ENCODE measurements at places on chromosomes 16 and 17. TPM values are rescaled to one million over a fixed set of nuclear protein-coding genes. Genes with fewer than 3 reads are reported as not detected.

The RTN4RL1 gene
- total RNA-seq = 7.3 TPM

The KRTAP3-2 gene
- not detected for total RNA-seq

The TMC5 gene
- total RNA-seq = 6.3 TPM

The TSPOAP1 gene
- not detected for total RNA-seq

The CCL7 gene
- total RNA-seq = not detected

The UQCRC2 gene
- 288 TPM for total RNA-seq

The KRTAP9-4 gene
- not detected for total RNA-seq

The SEPTIN12 gene
- total RNA-seq = not detected

The EVPLL gene
- not detected for total RNA-seq

The MMP25 gene
- total RNA-seq = 0.79 TPM

The ADAM11 gene
- total RNA-seq = 1.3 TPM

The MTHFSD gene
- total RNA-seq = 10.0 TPM

The CES3 gene
- 1.8 TPM for total RNA-seq

The CCL16 gene
- not detected for total RNA-seq

The PPM1E gene
- total RNA-seq = 0.05 TPM

The KRTAP1-1 gene
- total RNA-seq = not detected

The RPH3AL gene
- 39.4 TPM for total RNA-seq

The FBXW10 gene
- 1.8 TPM for total RNA-seq

The TK1 gene
- total RNA-seq = 220 TPM

The ASGR2 gene
- total RNA-seq = not detected

The MPV17L gene
- total RNA-seq = 5.8 TPM

The KRTAP4-4 gene
- total RNA-seq = not detected

The DNAAF1 gene
- total RNA-seq = 0.19 TPM

The NOD2 gene
- 0.02 TPM for total RNA-seq

The OR3A3 gene
- not detected for total RNA-seq

The IL17C gene
- not detected for total RNA-seq

The FAM171A2 gene
- 4.6 TPM for total RNA-seq

The FBRS gene
- 24.6 TPM for total RNA-seq

The SUPT6H gene
- 60.7 TPM for total RNA-seq

The TMEM92 gene
- total RNA-seq = 22.1 TPM

The ZNF750 gene
- not detected for total RNA-seq

The PLA2G10 gene
- not detected for total RNA-seq

The FOXC2 gene
- 2.7 TPM for total RNA-seq

The PNMT gene
- total RNA-seq = not detected

The NPEPPS gene
- total RNA-seq = 66.6 TPM

The CBLN1 gene
- not detected for total RNA-seq

The GCGR gene
- 0.35 TPM for total RNA-seq

The CEMP1 gene
- total RNA-seq = not detected

The ARRB2 gene
- 69.2 TPM for total RNA-seq

The RNF43 gene
- total RNA-seq = 0.38 TPM

The KRT40 gene
- total RNA-seq = not detected

The PGP gene
- 38.6 TPM for total RNA-seq

All from A549 treated with ZK216348 at 1 μM for 4 hours (cell line).